ENCODE measurements at places on chromosomes 12 and 14.

DNA sequence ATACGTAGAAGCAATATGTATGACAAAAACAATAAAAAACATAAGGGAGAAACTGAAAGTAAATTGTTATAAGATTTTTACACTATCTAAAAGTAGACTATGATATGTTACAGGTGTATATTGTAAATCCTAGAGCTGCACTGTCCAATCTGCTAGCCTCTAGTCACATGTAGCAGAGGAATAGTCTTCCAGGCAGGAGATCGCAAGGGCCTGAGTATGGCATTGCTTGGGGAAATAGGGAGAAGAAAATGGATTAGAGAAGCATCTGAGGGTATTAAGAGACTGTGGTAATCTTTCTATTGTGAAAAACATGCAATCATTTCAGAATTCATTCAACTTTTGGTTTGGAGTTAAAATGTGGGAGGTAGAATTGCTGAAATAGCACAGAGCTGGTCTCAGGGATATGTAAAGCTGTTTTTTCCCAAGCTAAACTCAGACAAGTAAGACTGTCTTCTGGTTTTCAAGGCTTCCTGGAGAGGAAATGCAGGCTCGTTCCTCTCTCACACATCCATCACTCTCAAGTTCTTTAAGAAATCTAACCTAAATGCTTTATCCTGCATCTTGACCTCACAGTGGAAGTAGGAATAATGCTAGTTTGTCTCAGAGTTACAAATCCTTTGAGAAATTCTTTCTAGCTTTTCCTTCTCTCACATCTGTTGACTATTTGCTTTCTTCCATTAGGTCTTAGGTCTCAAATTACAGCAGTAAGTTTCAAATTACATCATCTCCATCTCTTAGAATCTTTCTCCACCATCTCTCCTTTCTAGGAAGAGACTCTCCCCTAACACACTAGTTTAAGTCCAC lies 7.6 kb upstream of the CCDC184 start:
- no peak for DNase-seq

DNA sequence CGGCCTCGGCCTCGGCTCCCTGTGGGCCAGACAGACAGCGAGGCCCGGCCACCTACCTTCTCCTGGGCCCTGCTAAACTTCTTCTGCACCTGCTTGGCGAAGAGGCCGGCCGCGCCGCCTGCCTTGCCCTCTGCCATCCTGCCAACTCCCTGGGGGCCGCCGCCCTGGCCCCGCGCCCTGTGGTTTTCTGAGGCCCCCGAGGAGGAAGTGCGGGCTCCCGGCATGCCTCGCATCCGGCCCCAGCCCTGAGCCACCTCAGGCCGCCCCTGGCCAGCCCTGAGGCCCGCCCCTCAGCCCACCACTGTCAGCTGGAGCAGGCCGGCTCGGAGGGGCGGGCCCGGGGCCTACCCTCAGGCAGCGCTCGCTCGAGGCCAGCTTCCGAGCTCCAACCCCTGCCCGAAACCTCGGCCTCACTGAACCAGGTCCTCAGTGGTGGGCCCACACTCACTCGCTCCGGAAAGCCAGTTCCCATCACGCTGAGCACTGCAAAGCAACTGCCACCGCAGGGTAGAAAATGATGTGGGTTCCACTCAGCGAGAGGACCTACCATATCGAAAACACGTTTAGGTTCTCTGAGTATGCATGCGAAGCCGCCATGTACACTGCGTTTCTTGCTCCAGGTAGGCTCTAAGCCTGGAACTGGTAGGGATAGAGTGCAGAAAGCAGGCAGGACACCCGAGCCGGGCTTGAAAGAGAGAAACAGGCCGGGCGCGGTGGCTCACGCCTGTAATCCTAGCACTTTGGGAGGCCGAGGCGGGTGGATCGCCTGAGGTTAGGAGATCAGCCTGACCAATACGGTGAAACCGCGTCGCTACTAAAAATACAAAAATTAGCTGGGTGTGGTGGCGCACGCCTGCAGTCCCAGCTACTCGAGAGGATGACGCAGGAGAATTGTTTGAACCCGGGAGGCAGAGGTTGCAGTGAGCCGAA lies at the start of gene BIN2:
BIN2 (minus strand) TSS at position 209 of the 930 bp plus-strand sequence; CDS start at position 137, 72 bp downstream.
- no peak for DNase-seq

DNA sequence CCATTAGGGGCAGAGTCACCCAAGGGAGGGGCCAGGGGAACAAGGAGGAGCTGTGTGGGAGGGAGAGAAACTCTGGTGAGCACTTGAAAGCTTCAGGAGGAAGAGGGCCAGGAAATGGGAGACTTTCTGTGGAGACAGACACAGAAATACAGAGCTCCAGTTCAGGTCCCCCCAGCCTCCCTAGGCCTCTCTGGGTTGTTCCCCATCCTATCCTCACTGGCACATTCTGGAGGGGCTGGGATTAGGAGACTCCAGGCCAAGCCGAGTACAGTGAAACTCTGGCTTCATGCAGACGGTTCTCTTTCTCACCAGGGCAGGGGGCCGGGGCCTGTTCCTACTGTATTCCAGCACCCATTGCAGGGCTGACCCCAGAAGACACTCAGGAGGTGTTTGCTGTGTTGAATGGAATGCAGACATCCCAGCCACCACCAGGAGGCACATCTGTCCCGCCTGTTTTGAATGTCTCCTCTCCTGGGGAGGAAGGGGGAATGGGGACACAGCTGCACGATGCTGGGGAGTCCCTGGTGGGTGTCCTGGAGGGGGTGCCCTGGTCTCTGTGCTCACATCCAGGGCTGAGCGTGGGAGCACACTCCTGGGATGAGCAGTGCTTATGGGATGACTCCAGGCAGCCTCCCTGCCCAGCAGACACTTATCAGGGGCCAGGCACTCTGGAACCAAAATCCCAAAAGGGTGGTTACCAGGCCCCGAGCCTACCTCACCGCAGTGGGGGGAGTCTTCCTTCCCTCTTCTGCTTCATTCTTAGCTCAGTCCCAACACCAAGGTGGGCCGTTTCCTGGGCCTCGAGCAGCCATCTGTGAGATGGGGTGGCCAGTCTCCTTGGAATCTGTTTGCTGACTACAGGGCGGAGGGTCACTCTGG lies 5.5 kb upstream of the KRT84 start:
- DNase-seq: no peak

DNA sequence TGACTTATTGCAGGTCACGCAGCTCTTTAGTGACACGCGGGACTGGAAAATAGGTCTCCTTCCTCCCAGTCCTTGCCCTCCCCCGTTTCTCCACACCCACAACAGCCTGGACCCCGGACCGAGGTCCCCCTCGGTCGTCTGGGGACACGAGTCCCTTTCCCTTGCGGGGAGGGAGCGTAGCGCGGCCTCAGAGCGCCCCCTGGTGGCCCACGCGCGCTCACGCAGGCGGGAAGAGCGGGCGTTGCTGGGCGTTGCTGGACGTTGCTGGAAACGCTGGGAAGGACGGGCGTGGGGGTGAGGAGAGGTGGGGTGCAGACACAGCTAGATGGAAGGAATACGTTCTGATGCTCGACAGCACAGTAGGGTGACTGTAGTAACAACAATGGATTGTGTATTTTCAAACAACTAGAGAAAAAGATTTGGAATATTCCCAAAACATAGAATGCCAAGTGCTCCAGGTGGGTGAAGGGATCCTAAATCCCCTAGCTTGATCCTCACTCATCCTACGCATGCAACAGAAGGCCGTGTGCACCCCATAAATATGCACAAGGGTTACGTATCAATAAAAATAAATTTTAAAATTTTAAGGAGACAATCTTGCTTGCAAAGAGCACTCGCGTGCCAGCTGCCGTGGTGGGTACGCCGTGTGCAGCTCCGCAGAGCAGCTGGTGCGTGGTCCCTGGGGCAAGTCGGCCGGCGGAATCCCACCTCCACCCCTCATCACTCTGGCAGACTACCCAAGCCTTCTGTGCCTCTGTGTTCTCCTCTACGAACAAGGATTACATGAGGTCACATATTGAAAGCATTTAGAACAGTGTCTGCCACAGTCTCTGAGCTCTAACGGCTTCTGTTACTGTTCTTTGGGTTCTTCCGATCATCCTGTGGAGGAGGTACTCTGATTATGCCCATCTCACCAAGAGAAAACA lies 87.4 kb downstream of the B4GALNT3 start:
- peak; percentile 89 for DNase-seq

- DNase-seq: no peak
These were observed 35.7 kb downstream of the HNRNPC start for GRCh38 chr14:21233457-21234076.

- DNase-seq: no peak
These were observed 182.1 kb downstream of the CAPZA3 start for GRCh38 chr12:18919871-18920511.

- no peak for DNase-seq
These were observed 56.1 kb downstream of the FIGNL2 start for GRCh38 chr12:51792417-51792816.

All from HTR-8/SVneo (cell line).